ENCODE measurements at places on chromosomes 2 and 18. TPM values are rescaled to one million over a fixed set of nuclear protein-coding genes. Genes with fewer than 3 reads are reported as not detected.

GRCh38 chr2:239068411-239068810, 220.5 kb downstream of the TWIST2 start:
- DNase-seq, result no peak

- no peak for DNase-seq
Measured at GRCh38 chr2:30872797-30873196, 65.6 kb upstream of the CAPN13 start.

GRCh38 chr2:165645930-165646831, 147.9 kb downstream of the GALNT3 start:
- DNase-seq, result no peak

DNA sequence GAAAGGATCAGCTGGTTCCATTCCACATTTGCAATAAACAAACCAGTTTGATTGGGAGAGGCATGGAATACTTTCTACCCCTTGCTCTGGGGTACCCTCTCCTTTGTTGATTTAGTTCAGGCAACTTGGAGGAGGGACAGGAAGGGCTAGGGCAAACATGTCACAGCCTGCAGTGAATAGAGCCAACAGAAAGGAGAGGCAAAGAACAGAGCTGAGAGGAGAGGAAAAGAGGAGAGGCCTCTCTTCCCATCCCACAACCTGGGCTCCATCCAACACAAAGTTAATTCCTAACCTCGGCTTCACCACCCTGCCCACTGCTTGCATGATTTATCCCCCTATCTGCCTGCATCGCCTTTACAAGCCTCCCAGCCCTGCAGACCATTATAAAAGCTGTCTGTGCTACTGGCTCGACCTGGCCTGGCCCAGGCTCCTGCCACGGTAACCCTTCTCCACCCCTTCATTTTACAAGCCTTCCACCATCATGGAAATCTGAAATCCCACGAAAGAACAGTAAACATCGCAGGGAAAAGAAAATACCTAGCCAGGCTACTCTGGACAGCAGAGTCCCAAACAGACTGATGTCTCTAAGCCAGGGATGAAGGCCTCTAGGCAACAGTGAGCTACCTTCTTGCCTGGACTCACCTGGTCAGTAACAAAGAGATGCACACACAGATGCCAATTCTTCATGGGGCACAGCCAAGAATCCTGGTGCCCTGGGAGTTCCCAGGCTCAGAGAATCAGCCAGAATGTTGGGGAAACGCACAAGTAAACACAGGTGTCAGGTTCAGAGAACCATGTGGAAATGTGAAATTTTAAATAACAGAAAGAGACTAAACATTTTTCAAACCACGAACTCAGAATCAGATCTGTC, 43.6 kb downstream of the NHEJ1 start:
- DNase-seq, result no peak

DNA sequence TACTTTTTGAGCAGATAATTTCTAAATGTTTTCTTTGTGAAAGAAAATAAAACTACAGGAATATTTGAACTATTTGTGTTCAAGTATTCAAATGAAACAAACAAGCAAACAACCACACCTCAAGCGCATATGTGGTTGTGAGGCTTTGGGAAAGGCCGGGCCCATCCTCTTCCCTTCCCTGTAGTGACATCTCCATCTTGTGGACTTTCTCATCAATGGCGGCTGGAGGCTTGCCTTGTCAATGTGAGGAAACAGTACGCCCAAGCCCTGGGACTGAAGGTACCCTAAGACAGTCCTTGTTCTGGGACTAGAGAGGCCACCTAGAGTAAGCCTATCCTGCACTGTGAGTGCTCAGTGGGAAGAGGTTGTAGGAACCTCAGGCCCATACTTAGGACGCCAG, 166.8 kb downstream of the TPGS2 start:
- no peak for DNase-seq

GRCh38 chr2:180222644-180223043, 215.5 kb upstream of the CWC22 start:
- no peak for DNase-seq

GRCh38 chr2:192194866-192195547, at the start of gene TMEFF2:
Gene TMEFF2 (minus strand): TSS chr2:192194933. CDS start chr2:192194524, 409 bp downstream.
- peak; percentile 77 for DNase-seq

DNA sequence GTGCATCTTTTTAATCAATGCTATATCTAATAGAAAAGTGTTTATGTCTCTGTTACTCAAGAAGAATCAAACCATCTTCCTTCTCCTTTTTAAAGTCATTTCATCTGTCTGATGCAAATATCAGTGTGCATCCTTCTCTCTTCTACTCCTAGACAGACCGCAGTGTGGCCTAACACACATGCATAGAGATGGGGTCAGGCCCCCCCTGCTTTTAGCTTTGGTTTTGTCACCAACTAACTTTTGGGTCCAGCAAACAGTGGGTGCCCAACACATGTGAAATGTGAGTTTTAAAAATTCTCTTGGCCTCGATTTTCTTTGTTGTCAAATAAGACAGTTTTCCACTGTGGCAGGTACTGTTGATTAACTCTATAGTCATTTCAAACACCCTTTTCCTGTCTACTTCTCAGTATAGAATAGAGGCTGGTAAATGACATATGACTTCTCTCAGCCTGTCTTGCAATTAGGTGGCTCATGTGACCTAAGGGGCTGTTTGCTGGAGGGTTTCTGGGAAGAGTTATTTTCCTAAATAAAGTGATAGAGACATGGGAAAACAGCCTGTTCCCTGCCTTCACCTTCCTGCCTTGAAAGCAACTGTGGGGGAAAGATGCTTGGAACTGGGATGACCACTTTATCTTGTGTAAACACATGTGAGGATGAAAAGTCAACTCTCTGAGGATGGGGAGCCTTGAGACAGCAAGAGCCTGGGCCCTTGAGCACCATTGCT, 65.7 kb upstream of the DARS1 start:
- no peak for DNase-seq

GRCh38 chr2:36965751-36966369, 476 bp downstream of the STRN start:
- no peak for DNase-seq

DNA sequence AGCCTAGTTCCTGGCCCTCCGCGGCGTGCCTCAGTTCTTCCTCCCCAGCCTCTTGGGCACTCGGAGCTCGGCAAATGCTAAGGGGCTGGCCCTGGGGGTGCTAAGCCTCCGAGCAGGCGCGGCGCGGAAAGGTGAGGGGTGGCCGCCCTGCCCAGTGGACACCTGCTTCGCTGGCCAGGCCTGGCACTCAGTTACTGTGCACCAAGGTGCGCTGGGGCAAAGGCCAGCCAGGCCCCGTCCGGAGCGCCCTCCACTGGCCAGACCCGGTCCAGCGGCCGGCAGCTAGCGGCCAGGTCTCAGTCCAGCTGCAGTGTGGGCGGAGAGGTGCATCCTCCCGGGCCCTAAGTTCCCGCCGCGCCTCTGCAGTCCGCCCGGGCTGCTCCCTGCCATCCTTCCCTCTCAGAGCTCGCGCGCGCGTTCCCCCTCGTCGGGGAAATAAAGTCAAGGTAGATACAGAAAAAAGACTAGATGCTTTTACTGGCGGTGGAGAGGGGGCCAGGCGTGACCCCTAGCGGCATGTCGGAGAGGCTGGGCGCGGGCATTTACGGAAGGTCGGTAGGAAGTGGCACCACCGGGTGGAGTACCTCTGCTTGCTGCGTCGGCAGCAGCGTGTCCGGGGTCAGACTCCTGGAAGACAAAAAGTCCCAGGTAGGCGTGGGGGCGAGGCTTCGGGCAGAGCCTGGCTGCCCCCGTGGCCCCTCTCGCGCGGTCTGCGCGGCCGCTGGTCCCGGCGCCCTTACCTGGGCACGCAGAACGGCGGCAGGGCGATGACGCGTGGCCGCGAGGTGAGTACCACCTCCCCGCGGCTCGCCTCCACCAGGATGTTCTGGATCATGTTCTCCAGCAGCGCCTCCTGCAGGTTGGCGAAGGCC, 9.4 kb upstream of the CRYBA2 start:
- DNase-seq, result peak; percentile 48

GRCh38 chr2:105388971-105389381, 9.9 kb downstream of the FHL2 start:
- no peak for DNase-seq

GRCh38 chr18:26956863-26957262, 91.4 kb upstream of the AQP4 start:
- no peak for DNase-seq

DNA sequence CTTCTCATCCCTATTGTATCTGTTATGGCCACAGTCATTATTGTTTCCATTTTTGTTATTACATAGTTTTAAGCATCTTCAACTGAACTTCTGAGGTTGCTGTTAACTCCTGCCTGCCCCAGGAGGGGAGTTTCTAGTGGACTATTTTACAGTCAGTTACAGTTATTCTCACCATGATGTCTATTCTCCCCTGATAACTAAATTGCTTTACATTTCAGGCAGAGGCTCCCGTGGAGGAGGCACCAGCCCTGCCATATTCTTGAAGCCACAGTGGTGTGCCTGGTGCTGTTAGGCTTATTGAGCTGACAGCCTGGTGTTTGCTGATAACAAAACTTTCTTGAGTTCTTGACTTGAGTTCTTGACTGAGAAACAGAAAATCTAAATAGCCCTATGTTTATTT, 256.4 kb downstream of the TFCP2L1 start:
- no peak for DNase-seq

DNA sequence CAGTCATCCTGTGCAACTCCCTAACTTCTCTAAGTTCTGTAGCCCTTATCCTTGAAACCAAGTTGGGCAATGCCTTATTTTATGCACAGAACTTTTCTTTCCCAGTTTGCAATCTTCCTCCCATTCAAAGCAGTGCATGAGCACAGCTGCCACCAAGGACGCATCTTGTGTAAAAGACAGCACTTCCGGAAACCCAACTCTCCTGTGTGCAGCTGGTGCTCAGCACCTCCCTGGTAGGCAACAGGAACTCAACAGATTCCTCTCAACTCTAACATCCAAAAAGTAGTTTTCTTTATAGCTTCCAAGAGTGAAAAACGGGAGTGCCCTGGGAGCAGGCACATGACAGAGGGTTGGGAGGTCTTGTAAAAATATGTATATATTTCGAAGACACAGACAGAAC, 2.2 kb downstream of the TMEM18 start:
- no peak for DNase-seq

DNA sequence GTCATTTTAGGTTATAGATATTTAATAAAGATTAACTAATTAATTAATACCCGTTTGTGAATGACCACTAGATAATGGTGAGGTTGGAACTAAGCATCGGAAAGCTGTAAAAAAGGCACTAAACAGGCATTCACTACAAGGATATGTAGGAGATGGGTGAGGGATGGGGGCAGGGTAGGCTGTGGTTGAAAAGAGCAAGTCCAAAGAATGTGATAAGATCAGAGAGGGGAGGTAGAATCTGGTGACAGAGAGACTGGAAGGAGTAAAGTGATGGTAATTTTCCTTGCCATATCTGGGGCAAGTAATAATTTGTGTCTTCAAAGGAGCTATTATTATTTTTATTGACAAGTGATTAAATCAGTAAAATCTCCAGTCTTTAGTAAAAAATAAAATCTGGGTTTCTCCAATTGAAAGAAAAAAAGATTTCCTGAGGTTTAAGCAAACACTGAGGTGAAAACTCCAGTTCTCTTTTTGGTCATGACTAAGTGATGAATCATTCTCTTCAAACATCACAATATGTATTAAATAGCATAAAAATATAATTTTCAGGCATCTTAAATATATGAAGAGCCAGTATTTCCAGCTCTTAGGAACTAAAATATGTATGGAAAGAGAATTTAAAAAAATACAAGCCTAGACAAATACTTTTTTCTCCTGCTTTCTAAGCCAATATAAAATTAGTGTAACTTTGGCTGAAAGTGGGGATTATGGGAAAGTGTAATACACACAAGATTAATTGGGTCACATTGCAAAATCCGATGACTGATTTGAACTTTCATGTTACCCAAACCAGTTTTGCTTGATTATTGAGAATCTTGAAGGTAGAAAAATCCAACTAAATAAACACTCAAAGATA, 259.1 kb upstream of the RBMS1 start:
- no peak for DNase-seq

DNA sequence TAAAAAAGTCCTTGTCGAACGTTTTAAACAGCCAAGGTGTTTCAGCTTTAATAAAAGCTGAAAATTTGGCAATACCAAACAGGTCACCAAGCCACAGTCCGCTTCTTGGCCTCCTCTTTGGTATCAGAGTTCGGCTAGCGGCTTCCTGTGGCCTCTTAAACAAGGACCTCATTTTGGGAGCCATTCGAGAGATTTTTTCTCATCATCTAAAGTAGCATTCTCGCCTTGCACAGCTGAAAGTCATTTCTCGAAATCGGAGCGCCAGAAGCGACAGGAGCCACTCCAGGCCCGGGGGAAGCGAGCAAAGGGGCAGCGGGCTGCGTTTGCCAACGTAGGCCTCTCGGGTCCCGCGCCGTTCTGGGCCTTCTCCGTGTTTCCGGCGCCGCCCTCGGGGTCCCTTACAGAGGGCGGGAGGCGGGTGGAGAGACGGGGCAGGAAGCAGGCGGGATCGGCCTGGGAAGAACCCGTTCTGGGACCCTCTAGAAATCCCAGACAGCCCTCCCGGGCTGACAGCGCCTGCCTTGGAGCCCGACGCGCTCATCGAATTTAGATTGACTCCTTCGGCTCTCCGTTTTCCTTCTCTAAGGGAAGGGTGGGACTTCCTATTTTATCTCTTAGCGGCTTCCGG, 522 bp upstream of the ZNF407 start:
- peak; percentile 83 for DNase-seq

- DNase-seq, result no peak
Measured at GRCh38 chr2:68385220-68385906, 20.3 kb downstream of the PLEK start.

DNA sequence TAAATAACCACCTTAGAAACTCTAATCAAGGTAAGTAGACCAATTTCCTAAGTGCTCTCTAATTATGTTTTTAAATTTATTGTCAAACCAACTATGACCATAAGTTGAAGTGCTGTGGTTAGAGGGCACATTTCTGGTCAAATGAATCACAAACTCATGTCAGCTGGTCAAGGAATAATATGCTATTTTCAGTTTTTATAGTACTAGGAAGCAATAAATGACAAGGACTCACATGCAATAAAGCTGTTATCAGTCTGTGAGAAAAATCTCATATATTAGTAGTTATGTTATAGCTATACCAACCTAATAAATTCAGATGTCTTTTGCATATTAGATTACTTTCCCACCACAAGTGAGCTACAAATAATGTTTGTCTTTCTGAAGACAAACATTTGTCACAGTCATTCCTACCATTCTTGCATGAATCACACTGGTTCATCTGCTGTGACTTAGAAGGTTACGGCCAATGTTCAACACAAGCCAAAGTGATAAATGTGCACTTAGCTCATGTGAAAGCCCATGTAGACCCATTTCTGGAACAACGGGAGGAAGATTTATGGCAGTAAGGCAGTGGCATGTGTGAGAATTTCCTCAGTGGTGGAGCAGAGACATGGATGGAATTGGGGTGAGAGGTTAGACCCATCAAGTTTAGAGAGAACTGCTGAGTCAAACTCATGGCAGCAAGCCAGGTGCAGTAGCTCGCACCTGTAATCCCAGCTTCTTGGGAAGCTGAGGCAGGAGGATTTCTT, 27.4 kb upstream of the CCNYL1 start:
- DNase-seq, result no peak

Gene EHD3
- total RNA-seq, result 32.4 TPM

Gene SLC4A3
- total RNA-seq, result 456 TPM

Gene SPATA3
- total RNA-seq, result not detected

Gene ESPNL
- not detected for total RNA-seq

Gene ARHGEF33
- total RNA-seq, result 0.10 TPM

Gene ID2
- 30.0 TPM for total RNA-seq

Gene DSC2
- total RNA-seq, result 34.1 TPM

Gene HRH4
- 0.17 TPM for total RNA-seq
